ENCODE measurements at places on chromosomes 2 and 18.

DNA sequence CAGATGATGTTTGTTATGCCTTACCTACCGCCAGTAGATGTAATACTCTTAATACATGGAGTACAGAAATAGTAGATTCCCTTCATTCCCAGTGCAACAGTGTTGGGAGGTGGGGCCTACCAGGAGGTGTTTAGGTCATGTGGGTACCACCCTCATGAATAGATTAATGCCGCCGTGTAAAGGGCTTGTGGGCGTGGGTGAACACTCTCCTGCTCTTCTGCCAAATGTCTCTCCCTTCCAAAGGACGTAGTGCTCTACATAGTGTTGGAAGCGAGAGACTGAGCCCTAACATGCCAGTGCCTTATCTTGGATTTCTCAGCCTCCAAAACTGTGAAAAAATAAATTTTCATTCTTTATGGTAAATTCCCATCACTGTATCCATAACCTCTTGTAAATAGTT lies 30.1 kb downstream of the PLEKHA3 start:
- DNase-seq, result no peak

- no peak for DNase-seq
Measured at GRCh38 chr2:24265212-24265611, 90.4 kb downstream of the FAM228A start.

DNA sequence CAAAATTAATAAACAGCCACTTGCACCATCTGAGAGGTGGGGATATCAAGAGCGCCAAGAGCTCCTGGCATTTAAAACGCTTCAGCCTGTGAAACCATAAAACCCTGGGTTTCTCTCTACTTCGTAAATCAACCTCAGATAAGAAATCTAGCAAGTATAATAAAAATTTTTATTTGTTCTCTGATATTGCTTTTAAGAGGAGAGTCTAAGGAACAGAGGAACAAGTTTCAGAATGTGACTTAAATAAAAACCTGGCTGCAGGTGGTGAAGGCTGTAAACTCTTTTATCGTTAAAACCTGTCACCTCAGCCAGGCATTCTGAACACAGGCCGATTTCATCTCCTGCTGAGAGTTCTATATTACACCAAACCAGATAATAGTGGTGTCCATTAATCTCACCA lies 9.9 kb downstream of the DYTN start:
- DNase-seq, result no peak

DNA sequence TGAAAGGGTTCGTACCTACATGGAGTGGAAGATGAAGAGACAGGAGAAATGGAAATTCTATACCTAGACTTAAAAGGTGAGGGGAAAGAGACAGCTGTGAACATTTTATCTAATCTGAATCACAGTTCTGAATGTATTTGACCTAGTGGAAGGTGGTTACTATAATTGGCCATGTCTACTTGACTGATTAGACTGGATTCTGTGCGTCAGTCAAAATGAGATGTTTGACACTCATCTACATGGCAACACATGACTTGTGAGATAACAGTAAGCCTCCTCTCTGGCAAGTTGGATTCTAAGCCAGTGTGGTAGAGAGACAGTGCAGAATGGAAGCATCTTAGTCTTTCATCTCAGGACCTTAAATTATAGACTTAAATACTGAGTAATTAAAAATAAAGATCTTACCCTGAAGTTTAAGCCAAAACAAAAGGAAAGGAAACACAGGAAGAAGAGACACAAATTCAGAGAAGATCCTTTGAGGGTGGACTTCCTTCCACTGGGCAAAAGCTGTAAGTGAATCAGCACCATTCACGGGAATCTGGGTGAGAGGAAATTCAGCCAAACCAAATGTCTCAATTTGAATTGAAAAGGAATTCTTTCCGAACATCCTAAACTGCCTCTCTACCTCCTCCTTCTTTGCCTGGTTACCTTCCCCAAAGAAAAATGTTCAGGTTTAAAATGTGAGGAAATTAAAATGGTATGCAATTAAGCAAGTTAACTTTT lies 121.6 kb downstream of the EHBP1 start:
- DNase-seq, result no peak
